ENCODE measurements at places on chromosomes 16 and 17. TPM values are rescaled to one million over a fixed set of nuclear protein-coding genes. Genes with fewer than 3 reads are reported as not detected.

The KRT31 gene
- not detected for total RNA-seq

The VAT1L gene
- 0.05 TPM for total RNA-seq

The ODAD4 gene
- total RNA-seq, result 11.0 TPM

The ADAMTS18 gene
- 2.3 TPM for total RNA-seq

The FOXF1 gene
- 0.38 TPM for total RNA-seq

The HEATR9 gene
- not detected for total RNA-seq

The CACNG1 gene
- total RNA-seq, result not detected

The CNTNAP1 gene
- 3.7 TPM for total RNA-seq

The ZFPM1 gene
- 6.5 TPM for total RNA-seq

The CLDN7 gene
- 0.53 TPM for total RNA-seq

The ITGAL gene
- 1.7 TPM for total RNA-seq

The CCL8 gene
- total RNA-seq, result 0.48 TPM

The SHISA9 gene
- total RNA-seq, result not detected

The AANAT gene
- not detected for total RNA-seq

The TAC4 gene
- total RNA-seq, result not detected

The NOS2 gene
- total RNA-seq, result 0.58 TPM

The SLC38A8 gene
- 0.62 TPM for total RNA-seq

The CPHXL2 gene
- total RNA-seq, result not detected

The CALB2 gene
- total RNA-seq, result 2.5 TPM

The CLEC10A gene
- total RNA-seq, result 2.9 TPM

The SP6 gene
- total RNA-seq, result 4.3 TPM

The SOCS1 gene
- total RNA-seq, result 8.3 TPM

The KRTAP4-9 gene
- not detected for total RNA-seq

The LLGL2 gene
- 11.8 TPM for total RNA-seq

The TP53TG3C gene
- not detected for total RNA-seq

The SRCIN1 gene
- total RNA-seq, result 1.0 TPM

The CTF1 gene
- total RNA-seq, result 14.5 TPM

The VWA3A gene
- 7.0 TPM for total RNA-seq

The CCL3 gene
- total RNA-seq, result 5.3 TPM

The BRCA1 gene
- total RNA-seq, result 4.9 TPM

Measured in ovary (tissue), 10 donors.